ENCODE measurements at places on chromosomes 2 and 18. TPM values are rescaled to one million over a fixed set of nuclear protein-coding genes. Genes with fewer than 3 reads are reported as not detected.

Gene LONRF2
- total RNA-seq: not detected

DNA sequence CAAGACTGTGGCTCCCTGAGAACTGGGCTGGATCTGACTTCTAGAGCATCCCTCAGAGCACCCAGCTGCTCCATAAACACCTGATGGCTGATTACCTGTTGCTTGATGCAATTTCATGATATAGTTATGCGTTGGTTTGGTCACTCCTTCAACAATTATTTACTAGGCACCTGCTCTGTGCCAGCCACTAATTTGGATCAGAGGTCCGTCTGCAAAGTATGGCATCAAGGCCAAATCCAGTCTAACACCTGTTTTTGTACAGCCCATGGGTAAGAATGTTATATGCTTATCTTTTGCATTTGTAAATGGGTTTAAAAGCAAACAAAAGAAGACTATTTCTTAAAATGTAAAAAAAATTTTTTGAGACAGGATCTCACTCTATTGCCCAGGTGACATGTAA is 348.2 kb downstream of the ALK start:
- no peak overlapping the region for H3K4me3 ChIP-seq
- peaks cover 2% of the 10 kb centered on the region for H3K27me3 ChIP-seq
- H3K4me1 ChIP-seq: no peaks in the 10 kb centered on the region
- H3K27ac ChIP-seq: no peak overlapping the region
- H3K36me3 ChIP-seq: no peaks in the 10 kb centered on the region
- DNase-seq: no peak

GRCh38 chr2:189848276-189848675 is 64.0 kb downstream of the PMS1 start:
- H3K4me3 ChIP-seq: no peak overlapping the region
- H3K4me1 ChIP-seq: no peaks in the 10 kb centered on the region
- DNase-seq: no peak
- H3K27me3 ChIP-seq: no peaks in the 10 kb centered on the region
- peaks cover 13% of the 10 kb centered on the region for H3K36me3 ChIP-seq

- H3K4me1 ChIP-seq: 0 out of 2 replicates have a peak, but pooled peaks cover 9% of the 10 kb centered on the region
- no peak overlapping the region for H3K27ac ChIP-seq
- H3K27me3 ChIP-seq: no peaks in the 10 kb centered on the region
- no peak overlapping the region for H3K4me3 ChIP-seq
- DNase-seq: peak; percentile 72
- no peaks in the 10 kb centered on the region for H3K36me3 ChIP-seq
Observed at GRCh38 chr2:84022810-84023431, 436.2 kb downstream of the SUCLG1 start.

DNA sequence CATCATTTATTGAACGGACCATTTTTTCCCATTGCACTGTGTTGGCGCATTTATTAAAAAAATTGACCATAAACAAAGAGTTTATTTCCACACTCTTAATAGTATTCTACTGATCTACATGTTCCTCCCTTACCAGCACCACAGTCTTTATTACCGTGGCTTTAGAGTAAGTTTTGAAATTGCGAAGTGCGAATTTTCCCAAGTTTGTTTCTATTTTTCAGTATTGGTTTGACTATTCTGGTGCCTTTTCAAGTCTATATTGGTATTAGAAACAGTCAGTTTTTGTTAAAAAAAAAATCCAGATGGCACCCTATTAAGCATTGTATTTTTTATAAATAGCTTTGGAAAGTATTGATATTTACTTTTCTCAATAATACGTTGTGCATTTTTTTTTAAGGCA is 795.1 kb upstream of the HS6ST1 start:
- H3K4me1 ChIP-seq: no peaks in the 10 kb centered on the region
- H3K27ac ChIP-seq: no peak overlapping the region
- no peak for DNase-seq
- no peaks in the 10 kb centered on the region for H3K36me3 ChIP-seq

Gene ALKAL2
- total RNA-seq: 0.22 TPM

DNA sequence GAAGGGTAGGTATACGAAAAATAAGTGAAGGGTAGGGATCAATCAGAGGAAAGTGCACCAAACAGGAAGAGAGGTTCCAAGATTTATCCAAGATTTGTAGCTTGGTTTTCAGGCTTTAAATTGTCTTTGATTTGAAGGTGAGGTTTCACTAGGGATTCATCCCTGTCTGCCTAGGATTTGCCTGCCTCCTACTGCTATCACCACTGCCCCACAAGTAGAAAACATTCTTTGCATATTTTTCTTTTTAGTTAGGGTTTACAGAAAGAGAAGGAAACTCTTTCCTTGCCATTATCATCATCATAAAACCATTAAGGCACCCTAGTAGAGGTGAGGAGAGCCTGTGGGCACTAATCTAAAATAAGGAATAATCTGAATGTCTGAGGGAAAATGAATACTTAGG is 45.8 kb upstream of the TANC1 start:
- H3K27me3 ChIP-seq: no peaks in the 10 kb centered on the region
- no peak for DNase-seq
- H3K4me3 ChIP-seq: no peak overlapping the region
- no peak overlapping the region for H3K27ac ChIP-seq
